Renal cortical epithelial cell (primary cell): ENCODE measurements at places on chromosomes 2 and 18.

GRCh38 chr2:54396107-54396506 lies 60.0 kb upstream of the SPTBN1 start:
- no peak for DNase-seq

- DNase-seq: no peak
Measured at GRCh38 chr2:23015651-23016200, 369.3 kb upstream of the KLHL29 start.

DNA sequence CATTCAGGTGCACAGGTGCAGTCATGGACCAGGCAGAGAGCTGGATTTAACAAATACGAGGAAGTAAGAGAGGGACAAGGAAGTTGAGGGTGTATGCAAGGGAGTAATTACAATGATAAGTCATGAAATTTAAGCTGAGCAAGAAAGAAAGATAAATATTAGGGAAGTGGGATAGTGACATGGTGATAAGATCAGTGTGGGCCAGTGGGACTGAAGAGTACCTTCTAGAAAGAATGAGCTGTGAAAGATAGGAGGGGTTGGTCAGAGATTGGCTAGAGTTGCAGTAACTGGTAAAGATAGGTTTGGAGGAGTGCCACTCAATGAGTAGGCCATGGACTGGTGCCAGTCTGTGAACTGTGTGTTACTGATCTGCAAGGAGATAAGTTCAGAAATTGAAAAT lies 200.8 kb upstream of the SIX3 start:
- DNase-seq: no peak

GRCh38 chr18:45320724-45321123 lies 294.6 kb upstream of the SLC14A2 start:
- peak; percentile 78 for DNase-seq

- DNase-seq: no peak
Measured at GRCh38 chr18:11864471-11864870, 13.3 kb downstream of the CHMP1B start.

GRCh38 chr2:191686729-191687128 lies 8.8 kb downstream of the NABP1 start:
- DNase-seq: no peak

DNA sequence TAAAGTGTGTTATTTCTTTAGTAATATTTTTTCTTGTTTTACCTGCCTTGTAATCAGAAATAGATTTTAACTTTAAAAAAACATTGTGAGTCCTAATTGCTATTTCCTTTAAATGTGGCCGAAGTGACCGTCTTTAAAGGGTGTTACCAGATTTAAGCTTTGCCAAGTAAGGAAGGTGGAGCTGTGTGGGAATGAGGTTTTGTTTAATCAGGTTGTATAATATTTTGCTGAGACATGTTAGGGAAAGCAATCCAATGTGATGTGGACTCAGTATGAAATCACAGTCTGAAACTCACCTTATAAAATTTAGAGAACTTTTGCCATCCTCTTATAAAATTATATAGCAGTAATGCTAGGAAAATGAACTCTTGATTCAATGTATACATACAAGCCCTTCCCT lies 32.9 kb upstream of the ITPRID2 start:
- no peak for DNase-seq

DNA sequence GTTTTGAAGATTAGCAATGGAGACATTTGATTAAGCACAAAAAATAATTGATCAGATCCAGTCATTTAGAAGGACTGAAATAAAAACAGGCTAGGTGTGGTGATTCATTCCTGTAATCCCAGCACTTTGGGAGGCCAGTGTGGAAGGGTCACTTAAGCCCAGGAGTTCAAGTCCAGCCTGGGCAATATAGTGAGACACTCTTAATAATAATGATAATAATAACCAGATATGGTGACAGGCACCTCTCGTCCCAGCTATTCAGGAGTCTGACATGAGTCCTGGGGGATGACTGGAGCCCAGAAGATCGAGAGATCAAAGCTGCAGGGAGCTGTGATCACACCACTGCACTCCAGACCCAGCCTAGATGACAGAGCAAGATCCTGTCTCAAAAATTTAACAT lies 3.5 kb upstream of the FN1 start:
- no peak for DNase-seq

DNA sequence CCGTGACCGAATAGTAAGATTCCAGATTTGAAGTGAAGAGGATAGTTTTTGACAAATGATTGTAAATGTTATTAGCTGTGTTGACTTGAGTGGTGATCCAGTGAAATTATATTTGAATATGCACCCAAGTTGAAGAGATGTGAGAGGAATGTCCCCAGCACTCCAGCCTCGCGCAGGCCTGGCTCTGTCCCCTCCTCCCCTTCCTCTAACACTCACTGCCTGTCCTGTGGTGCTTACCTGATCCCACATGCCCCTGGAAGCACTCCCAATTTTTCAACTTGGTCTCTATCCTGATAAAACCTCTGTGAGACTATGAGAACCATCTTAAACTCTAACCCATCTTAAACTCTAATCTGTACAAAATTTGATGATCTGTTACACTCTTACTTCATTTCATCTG lies 154.7 kb upstream of the LRP1B start:
- no peak for DNase-seq

- DNase-seq: no peak
Measured at GRCh38 chr2:226828191-226828590, 7.7 kb upstream of the RHBDD1 start.

- DNase-seq: peak; percentile 50
Measured at GRCh38 chr2:31729442-31730092, 148.8 kb upstream of the SRD5A2 start.

- DNase-seq: peak; percentile 94
Measured at GRCh38 chr2:181552808-181553207, 95.6 kb downstream of the ITGA4 start.

DNA sequence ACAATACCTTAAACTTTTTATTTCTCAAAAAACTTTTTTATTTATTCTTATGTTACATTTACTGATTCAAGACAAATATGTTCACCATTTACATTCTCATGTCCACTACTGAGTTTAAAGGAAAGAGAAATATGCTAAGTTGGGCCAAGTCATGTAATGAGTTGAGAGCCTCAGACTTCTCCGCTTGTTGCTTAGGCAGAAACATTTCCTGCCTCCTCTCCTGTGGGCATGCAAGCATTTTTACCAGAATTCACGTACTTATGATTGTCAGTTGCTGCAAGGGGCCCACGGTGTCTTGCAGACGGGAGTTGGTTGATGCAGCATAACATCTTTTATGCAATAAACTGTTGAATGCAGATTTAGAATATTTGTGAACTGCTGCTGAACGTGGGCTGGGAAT lies 51.8 kb downstream of the MYO1B start:
- no peak for DNase-seq

GRCh38 chr2:236653863-236654262 lies 84.2 kb downstream of the ACKR3 start:
- no peak for DNase-seq

DNA sequence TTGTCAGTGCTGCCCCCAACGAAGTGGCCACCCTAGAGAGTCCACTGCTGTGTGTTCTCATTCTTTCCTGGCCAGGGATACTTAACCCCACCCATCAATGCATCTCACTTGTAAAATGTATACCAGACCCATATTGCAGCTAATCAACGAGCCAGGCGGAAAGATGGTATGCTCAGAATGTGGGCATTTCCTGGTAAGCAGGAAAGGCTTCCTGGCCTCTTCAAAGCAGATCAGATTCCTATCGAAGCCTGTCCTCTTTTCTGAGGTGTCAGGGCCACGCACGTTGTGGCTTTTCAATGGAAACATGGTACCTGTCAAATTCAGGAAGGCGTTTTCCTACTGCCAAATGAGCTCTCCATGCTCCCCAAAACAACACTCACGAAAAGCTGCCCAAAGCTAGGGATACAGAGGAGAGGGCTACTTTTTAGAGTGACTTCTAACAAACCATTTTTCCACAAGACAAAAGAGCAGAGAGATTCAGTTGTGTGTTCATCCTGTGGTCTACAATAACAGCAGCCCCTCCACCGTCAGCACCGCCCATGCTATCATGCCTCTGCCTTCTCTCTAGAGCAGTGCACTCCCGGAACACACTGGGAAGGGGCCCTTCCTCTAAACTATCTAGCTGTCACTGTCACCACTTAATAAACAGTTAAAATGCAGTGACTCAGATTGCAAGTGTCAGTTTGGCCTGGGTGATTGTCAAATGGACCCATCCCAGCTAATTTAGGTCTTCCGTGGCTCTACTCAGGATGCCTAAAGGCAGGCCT lies 535.1 kb downstream of the RNF144A start:
- DNase-seq: no peak

DNA sequence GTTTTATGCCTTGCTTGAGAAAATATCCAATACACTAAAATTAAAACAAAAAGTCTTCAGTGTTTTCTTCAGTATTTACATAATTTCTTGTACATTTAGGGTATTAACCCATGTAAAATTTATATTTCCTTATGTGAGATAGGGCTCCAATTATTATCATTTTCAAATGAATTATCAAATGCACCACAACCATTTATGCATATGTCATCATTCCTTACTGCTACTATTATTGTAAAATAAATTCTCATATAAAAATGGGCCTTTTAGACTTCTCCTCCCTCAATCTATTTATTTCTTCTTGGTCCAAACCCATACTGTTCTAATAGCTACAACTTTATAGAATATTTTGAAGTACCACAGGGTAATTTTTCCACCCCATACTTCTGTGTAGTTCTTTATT lies 175.3 kb upstream of the LYPD1 start:
- no peak for DNase-seq

GRCh38 chr18:57918601-57919000 lies 115.5 kb upstream of the ATP8B1 start:
- DNase-seq: no peak

DNA sequence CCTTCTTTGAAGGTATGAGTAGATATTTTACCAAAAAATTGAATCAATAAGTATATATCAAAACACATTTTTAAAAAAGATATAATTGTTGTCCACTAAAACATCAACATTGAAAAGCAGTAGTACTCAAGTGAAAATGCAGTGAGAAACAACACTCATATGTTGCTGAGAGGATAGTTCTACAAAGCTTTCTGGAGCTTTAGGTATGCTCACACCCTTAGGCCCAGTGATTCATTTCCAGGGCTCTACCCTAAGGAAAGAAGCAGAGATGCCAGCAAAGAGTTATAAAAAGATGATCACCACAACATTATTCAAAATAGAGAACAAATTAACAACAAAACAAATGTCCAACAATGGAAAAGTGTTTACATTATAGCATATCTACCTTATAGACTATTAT lies 197.3 kb upstream of the CCDC150 start:
- DNase-seq: peak; percentile 2

- DNase-seq: no peak
Measured at GRCh38 chr2:100166701-100167100, 24.3 kb upstream of the AFF3 start.

DNA sequence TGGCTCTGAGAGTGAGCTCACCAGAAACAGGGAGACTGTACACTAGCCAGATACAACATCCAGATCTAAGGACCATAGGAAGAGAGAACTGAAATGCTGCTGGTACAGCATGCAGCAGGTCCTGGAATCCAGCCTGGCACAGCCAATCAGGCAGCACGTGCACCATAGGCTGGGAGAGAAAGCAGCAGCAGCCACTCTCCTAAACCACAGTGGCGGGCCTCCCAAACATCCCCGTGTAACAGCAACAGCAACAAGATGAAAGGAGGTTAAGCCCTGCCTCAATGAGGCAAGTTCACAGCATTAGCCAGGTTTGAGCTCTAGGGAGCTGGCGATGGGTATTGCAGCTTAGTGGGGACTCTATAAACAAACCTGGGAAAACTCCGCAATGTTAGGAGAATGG lies 192.0 kb downstream of the EPHA4 start:
- DNase-seq: no peak

GRCh38 chr2:111127351-111127750 lies 6.6 kb downstream of the BCL2L11 start:
- no peak for DNase-seq

DNA sequence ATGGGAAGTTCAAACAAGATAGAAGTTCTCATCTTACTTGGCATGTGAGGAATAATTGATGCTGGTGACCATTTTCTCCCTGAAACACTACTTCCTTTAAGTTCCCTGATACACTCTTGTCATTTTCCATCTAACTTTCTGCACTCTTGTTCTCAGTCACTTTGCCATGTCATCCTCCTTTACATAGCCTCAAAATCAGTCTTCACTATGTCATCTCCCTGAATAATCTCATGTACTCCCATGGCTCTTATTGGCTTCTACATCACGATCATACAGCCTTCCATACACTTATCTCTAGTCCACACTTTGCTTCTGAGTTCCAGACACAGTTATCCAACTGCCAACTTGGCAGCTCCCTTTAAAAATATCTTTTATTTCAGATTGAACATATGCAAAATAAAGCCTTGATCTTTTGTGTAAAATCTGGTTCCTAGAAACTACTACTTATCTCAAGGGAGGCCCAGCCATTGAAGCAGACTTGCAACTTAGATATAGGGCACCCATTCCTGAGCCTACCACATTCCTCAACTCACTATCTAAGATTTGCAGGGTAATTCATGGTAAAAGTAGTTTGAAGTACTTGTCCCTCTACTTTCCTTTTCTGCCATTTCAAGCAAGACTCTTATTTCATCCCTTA lies 1070.2 kb upstream of the NXPH2 start:
- no peak for DNase-seq

DNA sequence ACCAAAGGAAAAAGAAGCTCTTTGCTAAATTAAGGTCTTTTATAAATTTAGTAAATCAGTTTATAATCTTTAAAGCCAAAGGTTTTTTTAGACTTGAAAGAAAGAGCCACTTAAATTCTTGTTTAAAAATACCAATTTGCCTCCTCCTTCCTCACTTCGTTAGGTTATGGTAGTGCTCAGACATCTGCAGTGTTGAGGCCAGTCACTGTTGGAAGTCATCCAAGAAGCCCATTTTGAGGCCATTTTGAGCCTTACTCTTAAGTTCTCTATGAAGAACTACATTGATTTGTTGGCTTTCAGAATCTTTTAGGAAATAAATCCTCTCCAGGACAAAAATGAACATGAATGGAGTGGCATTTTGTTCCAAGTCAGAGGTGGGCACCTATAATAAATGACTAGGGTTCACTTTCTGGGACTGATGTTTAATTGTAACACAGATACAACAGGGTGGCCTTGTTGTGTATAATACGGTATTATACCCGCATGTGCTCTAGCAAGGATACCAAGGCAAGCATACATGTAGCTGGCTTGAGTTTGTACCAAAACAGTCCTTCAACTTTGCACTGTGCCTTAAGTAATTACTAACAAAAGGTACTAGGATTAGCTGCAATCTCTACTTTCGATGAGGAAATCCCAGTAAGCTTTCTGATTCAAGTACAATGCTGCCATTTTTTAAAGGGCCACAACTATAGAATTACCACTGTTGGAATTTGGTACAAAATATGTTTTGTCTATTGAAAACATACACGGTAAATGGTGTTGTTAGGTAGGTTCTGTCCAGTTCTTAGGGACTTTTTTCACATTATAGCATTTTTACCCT lies 22.8 kb downstream of the SLC66A3 start:
- DNase-seq: no peak

DNA sequence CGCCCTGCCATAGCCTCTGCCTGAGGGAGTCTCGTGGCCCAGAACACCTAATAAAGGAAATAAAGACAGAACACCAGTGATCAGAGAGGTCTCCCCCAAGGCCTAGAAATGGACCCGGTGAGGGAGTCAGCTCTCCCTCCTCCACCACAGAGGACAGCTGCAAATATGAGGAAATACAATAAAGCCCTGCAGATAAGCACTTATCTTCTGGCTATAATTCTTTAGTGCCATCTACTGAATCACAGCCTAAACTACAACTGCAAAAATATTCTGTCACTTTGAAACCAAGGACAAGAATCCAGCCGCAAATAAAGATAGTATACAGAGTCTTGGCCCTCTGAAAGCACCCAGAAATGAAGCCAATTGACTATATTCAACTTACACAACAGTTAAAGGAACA lies 42.4 kb upstream of the TACR1 start:
- peak; percentile 9 for DNase-seq
